GM23338 (cell line): ENCODE measurements at places on chromosomes 16 and 17.
A peak's percentile ranks its signal among the peaks of the same experiment; 100 is the strongest.

DNA sequence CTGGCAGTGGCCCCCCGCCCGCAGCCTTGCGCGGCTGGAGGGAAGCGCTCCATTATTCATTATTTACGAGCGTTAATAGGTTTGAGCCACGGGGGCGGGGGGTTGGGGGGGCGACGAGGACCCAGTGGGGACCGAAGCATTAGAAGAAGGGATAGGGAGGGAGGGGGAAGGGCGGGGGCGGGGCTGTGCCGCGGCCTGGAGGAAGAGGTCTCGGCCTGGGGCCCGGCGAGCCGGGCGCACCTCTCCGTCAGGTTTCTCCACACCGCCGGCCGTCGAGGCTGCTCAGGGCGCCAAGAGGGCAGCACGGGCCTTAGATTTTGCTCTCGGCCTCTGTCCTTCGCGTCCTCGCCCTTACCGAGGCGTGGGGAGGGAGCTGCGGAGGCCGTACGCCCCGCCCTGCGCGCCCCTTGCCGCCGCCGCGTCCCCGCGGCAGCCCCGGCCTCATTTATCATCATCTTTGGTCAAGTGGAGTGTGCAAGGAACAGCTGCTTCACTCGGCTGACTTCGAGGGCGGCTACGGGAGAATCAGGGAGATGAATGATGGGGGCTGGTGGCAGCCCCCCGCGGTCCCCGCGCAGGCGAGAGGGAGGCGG, 54.2 kb downstream of the SREBF1 start:
- H3K4me1 ChIP-seq, result peaks cover 41% of the 10 kb centered on the region
- H3K27ac ChIP-seq, result no peak overlapping the region
- DNase-seq, result peak; percentile 61
- no peaks in the 10 kb centered on the region for H3K36me3 ChIP-seq

- no peaks in the 10 kb centered on the region for H3K27me3 ChIP-seq
- H3K4me1 ChIP-seq, result no peaks in the 10 kb centered on the region
- DNase-seq, result peak; percentile 89
These were observed 28.4 kb upstream of the TMC5 start for GRCh38 chr16:19389246-19389645.

DNA sequence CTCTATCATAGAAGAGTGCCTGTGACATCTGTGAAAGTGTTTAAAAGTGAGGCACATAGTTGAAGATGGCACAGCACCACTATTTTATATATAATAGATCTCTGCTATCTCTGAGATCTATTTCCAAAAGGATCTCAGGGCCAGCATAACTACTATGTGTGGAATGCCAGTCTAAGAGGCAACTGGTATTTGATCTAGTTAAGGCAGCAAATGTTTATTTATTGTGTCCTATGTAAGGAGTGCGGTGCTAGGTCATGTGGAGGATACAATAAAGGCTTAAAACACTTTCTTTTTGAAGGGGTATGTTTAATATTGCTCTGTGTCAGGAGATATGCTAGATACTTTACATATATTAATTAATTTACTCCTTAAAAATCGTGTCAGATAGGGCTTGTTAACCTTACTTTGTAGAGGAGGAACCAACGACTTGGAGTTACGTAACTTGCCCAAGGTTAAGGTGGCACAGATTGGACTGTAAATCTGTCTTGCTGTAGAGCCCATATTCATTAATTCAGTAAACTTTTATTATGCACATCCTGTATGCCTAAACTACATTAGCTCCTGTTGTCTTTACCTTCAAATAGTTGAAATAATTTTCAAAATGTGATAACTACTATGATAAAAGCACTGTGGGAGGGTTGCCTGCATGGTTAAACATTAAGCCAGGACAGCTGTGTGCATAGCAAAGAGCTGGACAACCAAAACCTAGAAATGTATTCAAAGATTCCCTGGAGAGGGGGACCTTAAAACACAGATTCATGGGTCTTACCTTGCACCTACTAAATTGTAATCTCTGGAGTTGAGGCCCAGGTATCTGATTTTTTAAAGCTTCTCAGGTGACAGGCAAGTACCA, 83.3 kb downstream of the NLK start:
- no peak overlapping the region for H3K4me3 ChIP-seq
- DNase-seq, result no peak

- no peak within 1 kb of the TSS for H3K27ac ChIP-seq
- H3K27me3 ChIP-seq, result peaks cover 22% of the 10 kb centered on the region
- DNase-seq, result peak; percentile 92
These were observed at the start of gene PRR29 for GRCh38 chr17:63998050-63998720. TSS of gene PRR29 (plus strand) at chr17:63998351. CDS start at chr17:63998365, 14 bp downstream.

- no peaks in the 10 kb centered on the region for H3K36me3 ChIP-seq
- H3K4me3 ChIP-seq, result no peak overlapping the region
- H3K4me1 ChIP-seq, result no peaks in the 10 kb centered on the region
- H3K27me3 ChIP-seq, result no peaks in the 10 kb centered on the region
These were observed 54.4 kb upstream of the PABPN1L start for GRCh38 chr16:88920618-88921590.

- H3K4me1 ChIP-seq, result 0 out of 2 replicates have a peak, but pooled peaks cover 4% of the 10 kb centered on the region
- no peak overlapping the region for H3K4me3 ChIP-seq
- DNase-seq, result no peak
- no peaks in the 10 kb centered on the region for H3K36me3 ChIP-seq
- H3K27ac ChIP-seq, result 0 out of 2 replicates have a peak overlapping the region, but pooled peaks have one; percentile 45
These were observed 26.6 kb downstream of the GSE1 start for GRCh38 chr16:85639529-85640253.

GRCh38 chr17:3818786-3819185, 17.8 kb upstream of the ITGAE start:
- DNase-seq, result no peak
- no peaks in the 10 kb centered on the region for H3K4me1 ChIP-seq
- H3K36me3 ChIP-seq, result peaks cover 81% of the 10 kb centered on the region
- H3K27me3 ChIP-seq, result no peaks in the 10 kb centered on the region
- H3K4me3 ChIP-seq, result no peak overlapping the region

GRCh38 chr17:20721171-20721570, 141.6 kb downstream of the CDRT15L2 start:
- no peak overlapping the region for H3K27ac ChIP-seq
- no peaks in the 10 kb centered on the region for H3K27me3 ChIP-seq
- H3K4me3 ChIP-seq, result no peak overlapping the region
- H3K4me1 ChIP-seq, result no peaks in the 10 kb centered on the region
- no peaks in the 10 kb centered on the region for H3K36me3 ChIP-seq

- H3K4me1 ChIP-seq, result peaks cover 40% of the 10 kb centered on the region
- DNase-seq, result peak; percentile 51
- H3K4me3 ChIP-seq, result peak overlapping the region; percentile 94
- H3K36me3 ChIP-seq, result no peaks in the 10 kb centered on the region; the same call in 1 of the 2 replicates
- H3K27me3 ChIP-seq, result no peaks in the 10 kb centered on the region
- peak overlapping the region; percentile 89 for H3K27ac ChIP-seq
These were observed 1.0 kb downstream of the ST3GAL2 start for GRCh38 chr16:70437582-70438557.

- H3K27me3 ChIP-seq, result no peaks in the 10 kb centered on the region
- H3K4me1 ChIP-seq, result peaks cover 2% of the 10 kb centered on the region; the same call in 1 of the 2 replicates
- H3K36me3 ChIP-seq, result no peaks in the 10 kb centered on the region
- no peak overlapping the region for H3K27ac ChIP-seq
- no peak for DNase-seq
- H3K4me3 ChIP-seq, result no peak overlapping the region
These were observed 79.4 kb downstream of the IRF8 start for GRCh38 chr16:85978291-85978775.

- no peaks in the 10 kb centered on the region for H3K27me3 ChIP-seq
- H3K4me3 ChIP-seq, result no peak overlapping the region
- H3K27ac ChIP-seq, result no peak overlapping the region
- no peaks in the 10 kb centered on the region for H3K4me1 ChIP-seq
These were observed 17.4 kb downstream of the ZNF276 start for GRCh38 chr16:89738538-89739317.

DNA sequence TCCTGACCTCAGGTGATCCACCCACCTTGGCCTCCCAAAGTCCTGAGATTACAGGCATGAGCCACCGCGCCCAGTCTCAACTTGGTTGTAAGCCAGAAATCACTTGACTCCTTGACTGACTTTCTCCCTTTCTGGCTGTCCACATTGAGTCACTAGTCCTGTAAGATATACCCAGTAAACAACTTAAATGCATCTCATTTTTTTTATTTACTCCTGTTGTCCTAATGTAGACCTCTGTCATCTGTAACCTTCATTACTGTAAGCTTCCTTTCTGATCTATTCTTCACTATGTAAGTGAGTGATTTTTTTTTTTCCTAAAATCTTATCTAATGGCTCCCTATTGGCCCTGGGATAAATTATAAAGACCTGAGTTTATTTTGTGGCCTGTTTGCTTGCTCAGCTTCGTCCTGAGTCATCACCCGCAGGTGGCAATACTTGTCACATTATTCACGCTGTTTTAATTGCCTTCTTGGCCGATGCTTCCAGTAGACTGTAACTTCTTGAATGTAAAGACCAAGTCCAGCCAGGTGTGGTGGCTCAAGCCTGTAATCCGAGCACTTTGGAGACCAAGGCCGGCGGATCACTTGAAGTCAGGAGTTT, 41.0 kb downstream of the PAFAH1B1 start:
- 0 out of 2 replicates have a peak overlapping the region, but pooled peaks have one; percentile 35 for H3K27ac ChIP-seq
- H3K27me3 ChIP-seq, result no peaks in the 10 kb centered on the region
- peak; percentile 41 for DNase-seq
- peaks cover 23% of the 10 kb centered on the region for H3K4me1 ChIP-seq
- no peak overlapping the region for H3K4me3 ChIP-seq

- no peaks in the 10 kb centered on the region for H3K27me3 ChIP-seq
- peak overlapping the region; percentile 96 for H3K27ac ChIP-seq
- H3K36me3 ChIP-seq, result no peaks in the 10 kb centered on the region
- H3K4me1 ChIP-seq, result peaks cover 53% of the 10 kb centered on the region
These were observed 7.9 kb upstream of the MSL1 start for GRCh38 chr17:40113907-40114245.

DNA sequence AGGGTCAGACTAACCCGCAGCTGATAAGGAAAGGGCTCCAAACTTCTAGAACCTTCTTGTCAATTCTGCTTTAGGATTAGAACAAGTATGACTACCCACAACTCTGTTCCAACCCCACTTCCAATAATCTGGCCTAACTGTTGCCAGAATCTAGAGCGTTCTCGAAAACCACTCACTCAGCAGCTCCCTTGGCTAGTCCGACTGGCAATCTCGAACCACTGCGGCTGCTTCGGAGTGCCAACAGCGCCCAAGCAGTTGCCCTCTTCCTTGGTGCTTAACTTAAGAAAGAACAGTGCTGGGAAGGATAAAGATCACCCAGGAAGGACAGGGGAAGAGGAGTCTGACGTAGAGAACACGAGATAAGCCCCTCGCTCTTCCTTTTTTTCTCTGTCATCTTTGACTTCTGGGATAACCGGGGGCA, 818 bp downstream of the DNAJC7 start:
- peak overlapping the region; percentile 93 for H3K4me3 ChIP-seq
- no peaks in the 10 kb centered on the region for H3K27me3 ChIP-seq
- DNase-seq, result no peak
- peaks cover 36% of the 10 kb centered on the region for H3K4me1 ChIP-seq

GRCh38 chr17:74646231-74646630, 22.7 kb upstream of the CD300E start:
- H3K4me3 ChIP-seq, result no peak overlapping the region
- no peak overlapping the region for H3K27ac ChIP-seq
- H3K27me3 ChIP-seq, result no peaks in the 10 kb centered on the region
- peak; percentile 68 for DNase-seq
- peaks cover 4% of the 10 kb centered on the region; the same call in 1 of the 2 replicates for H3K4me1 ChIP-seq

- no peak for DNase-seq
- H3K4me1 ChIP-seq, result no peaks in the 10 kb centered on the region
- H3K4me3 ChIP-seq, result no peak overlapping the region
These were observed 74.5 kb downstream of the RPGRIP1L start for GRCh38 chr16:53629151-53629550.

DNA sequence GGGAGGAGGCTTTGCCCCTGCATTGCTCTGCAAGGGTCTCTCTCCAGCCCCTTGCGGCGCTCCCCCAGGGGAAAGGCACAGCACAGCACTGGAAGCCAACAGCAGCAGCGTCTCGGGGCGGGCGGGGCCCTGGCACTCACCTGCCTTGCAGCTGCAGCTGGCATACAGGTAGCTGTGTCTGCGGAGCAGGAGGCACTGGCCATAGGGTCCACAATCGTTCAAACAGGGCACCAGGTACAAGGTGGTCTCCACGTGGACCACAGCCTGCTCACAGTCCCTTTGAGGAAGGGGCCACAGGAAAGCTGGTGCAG, 4.2 kb upstream of the MRPL28 start:
- H3K4me3 ChIP-seq, result no peak overlapping the region
- DNase-seq, result no peak
- H3K27me3 ChIP-seq, result no peaks in the 10 kb centered on the region
- H3K27ac ChIP-seq, result no peak overlapping the region

- peak overlapping the region; percentile 83 for H3K4me3 ChIP-seq
- peaks cover 7% of the 10 kb centered on the region for H3K27me3 ChIP-seq
- H3K27ac ChIP-seq, result no peak overlapping the region
- peaks cover 15% of the 10 kb centered on the region for H3K4me1 ChIP-seq
- no peaks in the 10 kb centered on the region for H3K36me3 ChIP-seq
These were observed 874 bp downstream of the CMTM3 start for GRCh38 chr16:66605177-66605978.

DNA sequence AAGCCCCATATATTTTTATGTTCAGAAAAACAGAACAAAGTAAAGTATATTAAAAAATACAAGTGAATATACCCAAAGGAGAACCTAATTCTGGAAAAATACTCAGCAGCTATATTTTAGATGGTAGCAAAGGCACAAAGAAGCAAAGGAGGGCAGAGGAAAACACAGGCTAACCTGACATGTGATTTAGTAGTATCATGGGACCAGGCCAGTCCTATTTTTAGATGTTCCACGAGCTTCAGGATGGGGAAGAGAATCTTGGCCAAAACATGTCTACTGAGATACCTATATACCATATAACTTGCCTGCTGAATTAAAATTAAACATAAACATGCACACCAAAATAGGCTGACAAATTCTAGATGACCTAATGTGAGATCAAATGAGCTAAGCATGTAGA, 32.9 kb downstream of the SMYD4 start:
- H3K4me1 ChIP-seq, result no peaks in the 10 kb centered on the region
- 0 out of 2 replicates have a peak, but pooled peaks cover 11% of the 10 kb centered on the region for H3K36me3 ChIP-seq
- DNase-seq, result no peak
- H3K27me3 ChIP-seq, result no peaks in the 10 kb centered on the region

DNA sequence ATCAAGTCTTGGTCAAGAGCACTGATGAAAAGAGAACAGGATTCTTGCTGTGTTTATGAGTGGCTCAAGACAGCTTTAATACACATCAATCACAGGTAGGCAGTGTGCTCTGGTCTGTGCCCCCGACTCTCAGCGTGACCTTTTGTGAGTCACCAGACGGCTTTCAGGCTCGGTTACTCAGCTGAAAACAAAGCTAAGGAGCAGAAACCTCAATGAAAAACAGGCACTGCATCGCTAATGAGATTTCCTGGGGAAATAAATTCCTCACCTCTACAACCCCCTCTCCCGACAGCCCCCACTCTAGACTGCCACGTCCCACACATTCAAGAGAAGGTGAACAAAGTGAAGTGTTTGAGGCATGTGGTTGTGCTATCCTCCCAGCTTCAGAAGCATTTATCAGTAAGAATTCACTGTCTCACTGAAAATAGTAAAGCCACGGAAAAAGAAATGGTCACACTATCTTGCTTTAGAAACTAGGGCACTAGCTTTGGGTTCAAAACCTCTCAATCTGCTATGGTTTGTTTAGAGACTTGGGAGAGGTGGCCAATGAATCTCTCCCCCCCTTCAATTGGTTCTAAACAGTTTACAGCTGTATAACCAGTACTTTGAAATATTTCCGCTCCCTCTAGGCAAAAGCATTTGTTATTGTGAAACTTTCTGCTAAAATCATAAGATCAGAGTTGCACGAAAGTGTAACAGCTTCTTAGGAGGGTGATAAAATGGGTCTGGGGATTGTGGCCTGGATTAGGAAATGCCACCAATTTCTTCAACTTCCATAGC, 199.5 kb upstream of the PMFBP1 start:
- H3K27me3 ChIP-seq, result no peaks in the 10 kb centered on the region
- no peak overlapping the region for H3K4me3 ChIP-seq
- DNase-seq, result peak; percentile 70
- peak overlapping the region; percentile 36; the same call in 1 of the 2 replicates for H3K27ac ChIP-seq

- no peak overlapping the region for H3K27ac ChIP-seq
- H3K4me1 ChIP-seq, result no peaks in the 10 kb centered on the region
These were observed 580.8 kb upstream of the EEF2KMT start for GRCh38 chr16:5678371-5678770.
